ENCODE measurements at places on chromosomes 16 and 17. TPM values are rescaled to one million over a fixed set of nuclear protein-coding genes. Genes with fewer than 3 reads are reported as not detected.
A peak's percentile ranks its signal among the peaks of the same experiment; 100 is the strongest.

Gene GNAO1
- 3.0 TPM for total RNA-seq

Gene BEAN1
- 0.51 TPM for total RNA-seq

- no peak for DNase-seq
Measured at GRCh38 chr16:86761111-86762031, 183.0 kb downstream of the FOXL1 start.

DNA sequence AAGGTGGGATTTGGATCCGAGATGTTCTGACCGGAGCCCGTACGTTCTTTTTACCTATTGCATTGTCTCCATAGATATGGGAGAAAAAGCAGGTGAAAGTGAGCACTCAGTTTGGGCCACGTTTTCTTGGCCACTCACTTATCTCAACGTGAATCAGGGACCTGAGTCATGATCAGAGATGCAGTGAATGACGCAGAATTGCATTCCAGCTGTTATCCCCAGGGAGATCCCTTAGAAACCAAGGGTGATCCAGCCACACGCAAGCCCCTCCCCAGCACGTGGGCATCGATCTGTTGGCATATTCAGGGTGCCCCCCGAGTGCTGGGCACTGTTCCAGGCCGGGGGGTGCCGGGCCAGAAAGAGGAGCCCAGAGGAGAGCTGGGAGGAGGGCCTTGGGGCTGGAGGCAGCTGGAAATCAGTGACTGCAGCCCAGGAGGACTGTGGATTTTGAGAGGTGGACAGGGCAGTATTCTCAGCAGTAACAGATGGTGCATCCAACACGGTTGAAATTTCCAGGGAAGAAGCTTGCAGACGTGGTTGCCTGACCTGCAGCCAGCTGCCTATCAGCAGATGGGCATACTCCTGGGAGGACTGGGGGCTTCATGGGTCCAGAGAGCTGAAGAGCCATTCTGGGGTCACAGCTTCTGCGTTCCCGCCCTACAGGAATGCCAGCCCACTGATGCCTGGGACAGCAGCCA lies 87.2 kb upstream of the CACNG5 start:
- DNase-seq: peak; percentile 67

DNA sequence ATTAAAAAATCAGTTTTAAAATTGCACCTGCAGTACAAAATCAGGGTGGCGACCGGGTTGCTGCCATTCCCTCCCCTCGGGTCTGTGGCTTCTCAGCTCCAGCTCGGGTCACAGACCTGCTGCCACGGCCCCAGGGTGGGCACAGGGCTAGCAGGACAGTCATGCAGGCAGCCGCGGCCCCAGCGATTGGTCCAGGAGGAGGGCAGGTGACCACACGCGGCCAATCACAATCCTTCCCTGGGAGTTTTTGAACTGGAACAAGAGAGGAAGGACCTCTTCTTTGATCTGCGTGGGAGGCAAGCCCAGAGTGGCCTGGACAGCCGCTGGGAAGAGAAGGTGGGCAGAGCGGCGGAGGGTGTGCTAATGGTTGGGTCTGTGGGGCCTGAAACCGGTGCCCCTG lies 25.5 kb downstream of the CBFA2T3 start:
- DNase-seq: no peak

DNA sequence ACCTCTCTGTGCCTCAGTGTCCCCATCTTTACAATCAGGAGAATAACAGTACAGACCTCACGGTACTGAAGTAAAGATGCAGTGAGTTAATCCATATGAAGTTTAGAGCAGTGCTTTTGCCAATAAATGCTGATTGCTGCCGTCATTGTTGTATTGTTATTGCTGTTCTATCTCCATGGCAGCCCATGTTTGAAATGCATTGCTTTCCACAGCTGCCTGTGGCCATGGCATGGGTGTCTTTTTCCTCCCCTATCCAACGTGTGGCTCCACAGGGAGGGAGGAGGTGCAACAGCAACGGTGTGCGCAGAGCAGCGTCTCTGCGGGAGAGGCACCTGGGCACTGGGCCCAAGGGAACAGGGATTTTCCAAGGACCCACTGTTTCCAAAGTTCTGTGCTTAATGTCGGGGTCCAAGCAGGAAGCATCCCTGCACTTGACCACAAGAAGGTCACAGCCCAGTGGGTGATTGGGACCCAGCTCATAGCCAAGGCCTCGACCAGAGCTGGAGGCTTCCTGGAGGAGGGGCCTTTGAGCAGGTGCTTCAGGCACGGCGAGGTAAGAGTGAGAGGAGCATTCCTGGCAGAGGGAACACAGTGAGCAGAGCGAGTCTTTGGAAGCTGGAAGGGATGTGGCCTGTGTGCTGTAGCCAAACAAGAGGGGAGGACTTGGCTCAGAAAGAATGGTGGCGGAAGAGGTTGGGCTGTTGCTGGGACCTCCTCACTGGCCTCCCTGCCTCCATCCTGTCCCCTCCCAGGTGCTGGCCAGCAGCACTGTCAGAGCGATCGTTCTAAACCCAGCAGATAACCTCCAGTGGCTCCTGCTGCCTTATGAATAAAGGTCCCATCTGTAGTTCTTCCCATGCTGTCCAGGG lies 3.9 kb downstream of the RAI1 start:
- no peak for DNase-seq
